ENCODE measurements at places on chromosomes 13 and 19.

GRCh38 chr19:33504058-33504444 is 17.5 kb downstream of the PEPD start:
- no peak for DNase-seq

DNA sequence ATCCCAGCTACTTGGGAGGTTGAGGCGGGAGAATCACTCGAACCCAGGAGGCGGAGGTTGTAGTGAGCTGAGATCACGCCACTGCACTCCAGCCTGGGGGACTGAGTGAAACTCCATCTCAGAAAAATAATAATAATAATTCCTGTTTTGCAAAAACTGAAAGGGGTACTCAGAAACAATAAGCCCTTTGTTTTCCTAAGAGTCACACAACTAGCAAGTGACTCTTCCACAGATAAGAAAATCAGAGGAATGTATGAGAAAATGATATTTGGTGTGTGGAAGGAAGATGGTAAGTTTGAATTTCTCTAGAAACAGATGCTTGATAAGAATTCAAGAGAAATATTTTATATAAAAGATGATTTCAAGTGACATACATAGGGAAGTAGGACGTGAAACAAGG is 35.1 kb downstream of the SYDE1 start:
- DNase-seq: no peak

DNA sequence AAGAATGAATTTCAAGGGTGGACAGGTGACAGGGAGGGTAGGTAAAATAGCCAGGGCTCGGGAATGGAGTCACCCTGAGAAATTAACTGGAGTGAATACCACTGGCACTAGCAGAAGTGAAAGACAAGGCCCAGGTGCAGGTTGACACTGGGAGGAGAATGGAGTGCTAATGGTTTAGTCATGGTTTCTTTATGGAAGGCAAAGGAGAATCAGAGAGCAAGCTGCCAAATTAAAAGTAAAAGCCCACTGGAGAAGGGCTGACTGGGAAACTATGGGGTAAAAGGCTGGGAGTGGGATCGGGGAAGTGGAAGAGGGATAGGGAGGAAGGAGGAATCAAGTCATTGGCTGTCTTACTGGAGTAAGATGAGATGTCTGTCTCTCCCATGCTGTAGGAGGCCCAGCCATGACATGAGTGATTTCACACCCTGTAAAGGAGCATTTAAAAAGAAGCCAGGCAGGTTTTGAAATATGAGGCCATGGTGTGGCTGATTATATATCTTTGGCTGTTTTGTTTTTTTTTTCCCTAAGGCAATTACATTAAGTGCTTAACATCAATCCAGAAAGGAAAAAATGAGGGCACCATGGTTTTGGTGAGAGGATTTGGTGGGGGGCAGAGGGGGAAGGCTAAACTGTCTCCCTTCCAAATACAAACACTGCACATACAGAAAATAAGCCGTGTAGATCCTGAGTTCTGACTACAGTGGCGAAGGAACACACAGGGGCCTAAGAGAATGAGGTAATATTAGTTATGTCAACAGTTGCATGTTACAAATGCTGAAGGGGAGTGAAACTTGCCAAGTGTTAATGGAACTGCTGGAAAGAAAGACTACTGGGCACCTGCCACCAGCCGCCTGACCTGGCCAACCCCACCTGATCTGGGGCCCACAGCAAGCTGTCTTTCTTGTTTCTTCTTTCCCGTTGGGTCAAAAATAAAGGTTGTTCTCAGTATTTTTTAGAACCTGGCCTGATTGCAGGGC is 183.5 kb upstream of the TSC22D1 start:
- DNase-seq: no peak

GRCh38 chr13:34967851-34968562 is 25.9 kb downstream of the NBEA start:
- DNase-seq: no peak

GRCh38 chr13:99572131-99572530 is 70.9 kb downstream of the TM9SF2 start:
- DNase-seq: no peak

- no peak for DNase-seq
Measured at GRCh38 chr19:21581646-21582240, 76.3 kb downstream of the ZNF429 start.

GRCh38 chr19:49631014-49631588 is 8.8 kb downstream of the RRAS start:
- DNase-seq: no peak

- DNase-seq: no peak
Measured at GRCh38 chr19:18769989-18770528, 21.0 kb downstream of the COMP start.

- no peak for DNase-seq
Measured at GRCh38 chr13:27853335-27853734, 61.1 kb downstream of the GSX1 start.

GRCh38 chr13:99859178-99860177 is 112.1 kb downstream of the ZIC5 start:
- no peak for DNase-seq
